ENCODE measurements at places on chromosomes 12 and 14.

DNA sequence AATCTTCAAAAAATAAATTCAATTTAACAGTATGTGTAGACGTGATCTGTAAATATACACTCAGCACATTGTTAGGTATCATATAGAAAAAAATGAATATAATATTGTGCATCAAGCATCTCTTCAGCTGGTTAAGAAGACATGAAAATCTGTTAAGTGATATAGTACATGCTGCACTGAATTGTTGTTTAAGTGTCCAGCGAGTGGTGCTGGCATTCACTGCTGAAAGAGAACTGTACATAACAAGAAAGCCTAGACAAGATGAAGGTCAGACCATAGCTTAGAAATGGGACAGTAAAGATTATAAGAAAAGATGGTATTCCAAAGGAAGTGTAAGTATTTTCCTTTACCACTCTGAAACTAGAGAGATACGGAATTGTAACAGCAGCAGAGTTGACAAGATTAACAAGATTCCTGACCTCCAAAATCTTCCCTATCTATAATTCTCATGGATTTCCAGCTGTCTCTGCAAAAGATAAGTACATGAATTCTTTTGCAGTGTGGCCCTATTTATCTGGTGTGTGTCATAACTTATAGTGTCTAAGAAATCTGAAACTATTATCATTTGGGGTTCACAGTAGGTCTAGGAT lies 198.6 kb downstream of the FLRT2 start:
- DNase-seq = no peak

GRCh38 chr14:80446356-80446755 lies 235.1 kb upstream of the DIO2 start:
- no peak for DNase-seq

GRCh38 chr12:130204541-130204953 lies 42.3 kb downstream of the FZD10 start:
- DNase-seq = no peak

DNA sequence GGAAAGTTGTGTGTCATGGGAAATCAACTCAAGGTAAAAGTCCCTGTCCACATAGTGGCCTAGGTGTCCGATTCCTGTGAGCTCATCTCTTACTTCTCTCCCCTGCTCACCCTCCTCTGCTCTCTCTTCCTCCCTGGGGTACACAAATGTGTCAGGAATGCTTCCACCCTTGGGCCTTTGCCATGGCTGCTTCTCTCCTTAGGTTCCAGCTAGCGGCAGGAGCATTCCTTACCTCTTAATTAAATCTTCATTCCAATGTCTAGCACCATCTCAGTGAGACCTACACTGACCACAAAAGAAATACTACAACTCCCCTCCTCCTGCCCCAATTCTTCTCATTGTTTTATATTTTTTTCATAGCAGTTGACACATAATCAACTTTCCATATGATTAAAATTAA lies 298.6 kb downstream of the PDZRN4 start:
- DNase-seq = no peak
